ENCODE measurements at places on chromosomes 13 and 19.

GRCh38 chr13:23735329-23735728, 153.9 kb downstream of the MIPEP start:
- no peak for DNase-seq

- no peak for DNase-seq
Observed at GRCh38 chr19:46218160-46218559, 11.4 kb upstream of the IGFL1 start.

DNA sequence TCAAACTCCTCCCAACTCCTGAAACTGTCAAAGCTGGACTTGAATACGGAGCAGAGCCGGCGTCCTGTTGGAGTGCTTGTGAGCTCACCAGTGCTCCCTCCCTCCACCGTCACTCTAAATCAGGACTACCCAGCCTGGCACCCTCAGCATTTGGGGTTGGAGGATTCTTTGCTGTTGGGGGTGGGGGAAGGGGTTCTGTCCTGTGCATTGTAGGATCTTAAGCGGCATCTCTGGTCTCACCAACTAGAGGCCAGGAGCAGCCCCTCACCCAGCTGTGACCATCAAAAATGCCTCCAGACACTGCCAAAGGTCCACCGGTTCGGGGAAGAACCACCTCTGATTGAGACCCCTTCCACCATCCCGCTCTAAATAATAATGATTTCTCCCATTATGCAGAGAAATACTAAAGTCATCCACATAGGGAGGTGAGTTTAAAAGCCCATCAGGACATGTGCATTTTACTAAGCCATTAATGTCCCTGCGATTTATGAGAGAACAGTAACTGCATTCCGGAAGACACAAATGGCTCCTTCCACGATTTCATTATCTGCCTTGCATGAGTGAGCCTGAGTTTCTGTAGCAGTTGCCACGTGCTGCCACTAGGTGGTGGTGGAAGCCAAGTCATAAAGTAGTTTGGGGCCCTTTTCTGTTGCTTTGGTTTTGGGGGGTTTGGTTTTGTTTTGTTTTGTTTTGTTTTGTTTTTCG, 16.1 kb upstream of the USP29 start:
- peak; percentile 75 for DNase-seq

GRCh38 chr13:32984857-32985626, 31.2 kb upstream of the KL start:
- DNase-seq, result no peak

DNA sequence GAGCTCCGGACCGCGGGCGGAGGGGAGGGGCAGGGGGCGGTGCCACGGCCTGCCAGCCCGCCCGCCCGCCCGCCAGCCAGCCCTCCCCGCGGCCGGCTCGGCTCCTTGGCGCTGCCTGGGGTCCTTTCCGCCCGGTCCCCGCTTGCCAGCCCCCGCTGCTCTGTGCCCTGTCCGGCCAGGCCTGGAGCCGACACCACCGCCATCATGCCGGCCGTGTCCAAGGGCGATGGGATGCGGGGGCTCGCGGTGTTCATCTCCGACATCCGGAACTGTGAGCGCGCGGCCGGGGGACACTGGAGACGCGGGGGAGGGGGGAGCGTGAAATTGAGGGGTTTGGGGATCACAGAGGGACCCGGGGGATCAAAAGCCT, at the start of gene AP2A1:
AP2A1 (plus strand) TSS at position 72 of the 370 bp plus-strand sequence; CDS start at position 205, 133 bp downstream.
- DNase-seq, result no peak

DNA sequence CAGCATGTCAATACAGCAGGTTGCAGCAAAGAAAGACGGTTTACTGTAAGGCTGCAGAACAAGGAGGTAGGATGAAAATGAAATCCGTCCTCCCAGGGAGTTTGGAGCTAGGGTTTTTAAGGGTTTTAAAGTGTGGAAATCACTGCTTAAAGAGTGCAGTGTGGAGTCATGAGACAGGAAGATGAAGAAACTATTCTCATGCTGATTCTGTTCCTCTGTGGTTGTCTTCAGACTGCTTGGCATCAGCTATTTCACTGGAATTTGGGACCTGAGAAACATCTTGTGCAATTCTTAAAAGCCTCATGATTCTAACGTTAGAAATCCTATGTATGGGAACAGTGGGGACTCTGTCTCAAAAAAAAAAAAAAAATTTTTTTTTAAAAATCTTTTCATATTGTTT, 11.4 kb downstream of the ZNF331 start:
- peak; percentile 31 for DNase-seq

DNA sequence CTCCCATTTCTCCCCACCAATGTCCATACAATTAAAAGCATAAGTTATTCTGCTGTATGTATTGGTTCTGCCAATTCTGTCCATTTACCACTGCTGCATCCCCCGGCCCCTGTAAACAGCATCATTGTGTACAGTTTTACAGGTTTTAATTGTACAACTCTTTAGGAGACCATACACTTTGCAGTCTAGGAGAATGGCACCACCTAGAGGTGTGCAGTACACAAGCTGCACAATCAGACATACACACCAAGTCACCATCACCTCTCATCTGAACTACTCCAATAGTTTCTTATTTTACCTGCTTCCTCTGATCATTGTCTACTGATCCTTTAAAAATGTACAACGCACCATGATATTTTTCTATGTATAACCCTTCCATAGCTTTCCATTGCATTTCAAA, 855.9 kb upstream of the KLHL1 start:
- DNase-seq, result no peak

- DNase-seq, result no peak
Observed at GRCh38 chr13:25502031-25502430, 130.3 kb downstream of the ATP8A2 start.

GRCh38 chr13:85377783-85378182, 421.4 kb downstream of the SLITRK6 start:
- DNase-seq, result no peak

DNA sequence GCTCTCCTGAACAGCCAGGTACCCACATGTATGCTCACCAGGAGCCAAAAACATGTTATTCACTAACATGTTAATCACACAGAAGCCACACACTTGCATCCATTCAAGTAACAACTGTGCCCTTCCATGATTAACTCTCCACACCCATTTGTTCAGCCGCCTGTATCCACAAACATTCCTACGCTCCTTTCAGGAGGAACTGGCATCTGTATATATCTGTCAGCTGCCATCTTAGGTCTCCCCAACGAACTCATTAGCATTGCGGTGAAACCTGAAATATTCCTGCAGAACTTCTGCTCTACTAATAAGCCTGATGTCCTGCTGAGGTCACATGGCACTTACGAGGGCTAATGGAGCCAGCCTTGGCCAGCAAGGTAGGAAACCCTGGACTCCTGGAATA, 33.0 kb downstream of the OLFM2 start:
- no peak for DNase-seq

GRCh38 chr19:18204394-18205199, 755 bp upstream of the RAB3A start:
- no peak for DNase-seq

DNA sequence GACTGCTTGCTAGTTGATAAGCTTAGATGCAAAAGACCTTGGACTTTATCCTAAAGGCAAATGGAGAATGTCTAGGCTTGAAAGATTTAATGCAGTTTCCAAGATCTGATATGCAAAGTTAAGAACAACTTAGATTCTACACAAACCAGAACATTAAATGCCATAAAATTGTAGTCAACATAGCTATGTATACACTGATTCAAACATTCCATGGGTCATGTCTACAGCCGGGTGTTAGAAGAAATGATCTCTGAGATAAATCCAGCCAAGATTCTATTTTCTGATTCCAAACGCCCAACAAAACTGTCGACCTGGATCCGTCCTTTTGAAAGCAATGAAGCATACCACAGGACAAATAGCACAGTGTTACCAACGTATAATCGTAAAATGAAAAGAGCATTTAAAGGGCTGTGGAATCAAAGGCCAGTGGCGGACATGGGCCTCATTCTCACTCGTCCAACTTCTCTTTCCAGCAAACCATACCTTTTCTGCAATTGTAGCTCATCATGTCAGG, 52.7 kb downstream of the KCTD12 start:
- no peak for DNase-seq

- DNase-seq, result no peak
Observed at GRCh38 chr19:12837225-12837624, 1.1 kb upstream of the MAST1 start.

DNA sequence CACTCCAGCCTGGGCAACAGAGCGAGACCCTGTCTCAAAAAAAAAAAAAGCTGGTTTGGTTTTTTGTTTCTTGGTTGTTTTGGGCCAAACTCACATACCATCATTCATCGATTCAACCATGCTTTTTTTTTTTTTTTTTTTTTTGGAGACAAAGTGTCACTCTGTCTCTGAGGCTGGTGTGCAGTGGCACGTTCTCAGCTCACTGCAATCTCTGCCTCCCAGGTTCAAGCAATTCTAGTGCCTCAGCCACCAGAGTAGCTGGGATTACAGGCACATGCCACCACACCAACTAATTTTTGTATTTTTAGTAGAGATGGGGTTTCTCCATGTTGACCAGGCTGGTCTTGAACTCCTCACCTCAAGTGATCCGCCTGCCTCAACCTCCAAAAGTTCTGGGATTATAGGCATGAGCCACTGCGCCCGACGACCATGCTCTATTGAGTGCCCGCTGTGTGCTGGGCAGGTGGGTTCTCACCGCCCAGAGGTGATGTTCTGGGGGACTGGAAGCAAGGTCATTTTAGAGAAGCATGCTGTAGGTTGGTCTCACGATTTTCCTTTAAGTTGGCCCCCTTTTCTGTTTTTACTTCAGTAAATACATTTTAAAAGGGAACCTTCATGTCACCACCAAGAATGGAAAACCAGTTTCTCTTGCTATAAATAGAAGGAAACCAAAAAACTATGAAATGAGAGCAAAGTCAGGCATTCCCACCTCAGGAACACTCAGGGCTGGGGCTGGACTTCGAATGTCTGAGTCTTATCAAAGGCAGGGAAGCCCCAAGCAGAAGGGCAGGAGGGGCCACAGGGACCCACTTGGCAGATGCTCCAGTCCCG, 8.3 kb upstream of the JUND start:
- DNase-seq, result no peak

GRCh38 chr13:24763596-24764275, at the start of gene RNF17:
Gene RNF17 (plus strand): TSS chr13:24764169. CDS start chr13:24764204, 35 bp downstream.
- DNase-seq, result no peak

- DNase-seq, result peak; percentile 56
Observed at GRCh38 chr13:27792393-27793218, at the start of gene GSX1. Gene GSX1 (plus strand): TSS chr13:27792483. CDS start chr13:27792691, 208 bp downstream.

DNA sequence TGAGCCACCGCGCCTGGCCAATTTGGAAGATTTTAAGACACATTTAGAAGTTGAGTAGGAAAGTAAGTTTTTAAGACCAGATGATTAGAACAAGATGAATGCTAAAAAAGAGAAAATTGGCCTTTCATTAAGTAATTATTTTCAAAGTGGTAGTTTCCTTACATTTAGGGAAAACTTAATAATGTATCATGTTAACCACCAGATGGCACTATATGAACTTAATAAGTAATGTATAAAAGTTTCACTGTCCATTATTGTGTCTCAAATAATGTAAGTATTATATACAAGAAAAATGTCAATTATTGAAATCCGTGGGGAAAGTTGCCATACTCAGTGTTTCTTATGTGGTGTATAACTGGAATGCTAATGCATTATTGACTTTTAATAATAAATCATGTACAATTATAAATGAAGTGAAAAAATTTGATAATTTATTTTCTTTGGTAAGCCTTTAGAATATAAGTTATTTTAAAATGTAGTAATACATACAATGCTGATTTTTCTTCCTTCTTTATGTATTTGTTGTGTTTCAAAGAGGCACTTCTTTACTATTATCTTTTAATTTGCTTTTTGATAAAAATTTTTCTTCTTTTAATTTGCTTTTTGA, 29.2 kb downstream of the COG6 start:
- peak; percentile 21 for DNase-seq

DNA sequence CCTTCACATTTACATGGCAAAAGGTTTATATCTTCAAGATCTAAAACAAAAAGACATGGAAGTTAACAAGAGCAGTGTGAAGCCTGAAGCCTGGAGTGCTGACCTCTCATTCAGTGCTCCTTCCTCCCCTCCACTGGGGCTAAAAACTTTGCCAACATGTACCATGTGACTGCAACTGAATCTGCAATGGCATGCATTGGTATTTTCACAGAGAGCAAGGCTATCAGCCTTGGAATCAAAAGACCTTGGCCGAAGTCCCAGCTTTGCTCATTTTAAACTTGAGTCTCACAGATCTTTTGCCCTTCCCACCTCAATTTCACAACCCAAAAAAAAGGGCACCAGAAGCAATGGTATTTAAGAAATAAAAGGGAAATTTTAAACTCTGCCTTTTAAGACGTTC, 325.1 kb downstream of the DCT start:
- DNase-seq, result peak; percentile 5

- no peak for DNase-seq
Observed at GRCh38 chr19:41112728-41113290, 1.4 kb upstream of the CYP2F1 start.

- DNase-seq, result no peak
Observed at GRCh38 chr13:110542169-110542796, 19.2 kb downstream of the RAB20 start.

- no peak for DNase-seq
Observed at GRCh38 chr19:41689993-41690800, 2.1 kb upstream of the CEACAM7 start.

- DNase-seq, result no peak
Observed at GRCh38 chr19:57633832-57634131, 814 bp downstream of the ZNF211 start.

- DNase-seq, result no peak
Observed at GRCh38 chr13:76668141-76668540, 218.1 kb downstream of the KCTD12 start.

- DNase-seq, result peak; percentile 12
Observed at GRCh38 chr13:80083081-80083852, 257.7 kb downstream of the SPRY2 start.

GRCh38 chr19:49338023-49338677, 2.9 kb downstream of the CD37 start:
- DNase-seq, result no peak

- DNase-seq, result no peak
Observed at GRCh38 chr13:36068566-36068965, 62.6 kb downstream of the DCLK1 start.

GRCh38 chr13:25840261-25840660, 211.6 kb downstream of the SHISA2 start:
- no peak for DNase-seq

GRCh38 chr19:3252650-3253049, 28.2 kb downstream of the CELF5 start:
- DNase-seq, result no peak

- no peak for DNase-seq
Observed at GRCh38 chr19:55437410-55437809, 5.7 kb downstream of the SHISA7 start.

- DNase-seq, result no peak
Observed at GRCh38 chr19:6674868-6675305, 4.9 kb upstream of the TNFSF14 start.

DNA sequence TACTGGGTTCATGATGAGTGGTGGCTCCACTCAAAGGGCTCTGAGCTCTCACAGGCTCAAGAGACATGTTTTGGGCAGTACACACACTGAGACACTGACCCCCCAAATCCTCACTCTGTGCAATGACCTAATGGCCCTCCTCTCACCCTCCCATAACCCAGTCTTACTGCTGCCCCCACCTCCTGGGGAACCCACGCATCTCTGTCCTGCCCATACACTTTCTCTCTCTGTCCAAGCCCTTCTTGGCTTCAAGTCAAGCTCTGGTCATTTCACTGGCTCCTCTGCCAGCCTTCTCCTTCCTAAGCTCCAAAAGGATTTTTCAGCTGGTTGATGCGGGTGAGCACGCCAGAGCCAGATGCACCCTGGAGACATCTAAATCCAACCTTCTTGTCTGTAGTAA, 187.9 kb upstream of the TSHZ3 start:
- no peak for DNase-seq

Measured in globus pallidus (tissue), 1 donor.